ENCODE measurements at places on chromosomes 12 and 14.

DNA sequence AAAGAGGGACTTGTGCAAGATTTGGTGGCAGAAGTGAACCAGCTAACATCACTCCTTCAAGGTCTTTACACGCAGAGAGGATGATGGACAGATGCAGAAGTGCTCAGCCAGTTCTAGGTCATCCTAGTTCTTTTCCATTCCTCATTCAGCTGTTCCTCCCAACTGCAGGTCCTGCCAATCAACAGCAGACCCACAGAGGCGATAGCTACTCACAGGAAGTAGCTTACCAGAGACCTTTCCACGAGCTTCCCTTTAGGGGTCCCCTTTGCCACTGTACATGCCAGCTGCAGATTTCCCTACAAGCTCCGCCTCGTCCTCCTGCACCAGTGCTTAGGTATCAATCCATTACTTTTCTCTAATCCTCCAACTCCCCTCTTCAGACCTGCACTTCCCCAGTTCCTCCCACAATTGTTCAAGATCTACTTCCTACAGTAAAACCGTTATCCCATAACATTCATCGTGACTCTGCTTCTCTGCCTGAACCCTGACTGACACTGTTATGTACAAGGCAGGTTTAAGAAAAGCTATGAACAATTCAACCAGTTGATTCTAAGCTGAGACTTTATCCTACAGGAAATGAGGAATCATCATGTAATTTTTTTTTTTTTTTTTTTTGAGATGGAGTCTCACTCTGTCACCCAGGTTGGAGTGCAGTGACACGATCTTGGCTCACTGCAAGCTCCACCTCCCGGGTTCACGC lies 22.5 kb downstream of the RECQL start:
- DNase-seq, result no peak

DNA sequence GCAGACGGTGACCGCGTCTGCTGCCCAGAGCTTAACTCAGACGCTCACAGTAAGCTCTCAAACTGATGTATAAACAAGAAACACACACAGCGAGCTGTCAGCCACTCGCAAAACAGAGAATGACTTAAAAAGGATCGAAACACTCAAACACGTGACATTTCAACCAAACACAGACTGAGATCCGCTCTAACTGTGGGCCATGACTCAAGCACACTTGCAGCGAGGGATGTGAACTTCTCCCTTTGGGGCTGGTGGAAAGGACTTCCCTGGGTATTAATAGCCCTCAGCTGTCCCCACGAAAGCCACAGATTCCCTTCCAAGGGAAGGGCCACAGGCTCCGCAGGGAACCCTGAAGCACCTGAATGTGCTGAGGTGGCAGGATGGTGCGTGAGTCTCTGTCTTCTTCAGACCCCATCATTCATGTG lies 29.1 kb downstream of the CCDC88C start:
- peak; percentile 71 for DNase-seq

GRCh38 chr14:50063876-50064420 lies 52.4 kb downstream of the VCPKMT start:
- DNase-seq, result no peak

DNA sequence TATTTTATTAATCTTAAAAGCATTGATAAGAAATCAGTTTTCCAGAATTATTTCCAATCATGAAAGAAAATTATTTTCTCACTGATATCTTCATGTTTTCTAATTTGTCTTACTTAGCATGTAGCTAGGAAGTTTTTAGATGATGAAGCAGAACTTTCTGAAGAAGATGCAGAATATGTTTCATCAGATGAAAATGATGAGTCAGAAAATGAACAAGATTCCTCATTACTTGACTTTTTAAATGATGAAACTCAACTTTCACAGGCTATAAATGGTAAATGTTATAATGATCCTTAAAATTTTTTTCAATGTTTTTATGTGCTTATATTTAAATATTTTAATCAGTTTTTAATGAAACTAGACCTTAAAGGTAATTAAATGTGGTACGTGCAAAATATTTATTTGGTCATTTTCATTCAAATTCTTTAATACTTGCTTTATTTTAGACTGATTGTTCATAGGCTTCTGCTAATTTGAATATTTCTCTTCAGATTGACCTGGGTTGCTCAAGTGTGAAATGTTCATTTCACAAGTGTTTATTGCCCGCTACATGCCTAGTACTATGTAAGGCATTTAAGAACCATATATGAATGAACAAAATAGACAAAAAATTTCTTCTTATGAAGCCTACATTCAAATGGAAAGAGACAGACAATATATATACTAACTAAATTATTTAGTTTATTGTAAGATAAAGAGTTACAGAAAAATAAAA lies 49.5 kb downstream of the FANCM start:
- no peak for DNase-seq

DNA sequence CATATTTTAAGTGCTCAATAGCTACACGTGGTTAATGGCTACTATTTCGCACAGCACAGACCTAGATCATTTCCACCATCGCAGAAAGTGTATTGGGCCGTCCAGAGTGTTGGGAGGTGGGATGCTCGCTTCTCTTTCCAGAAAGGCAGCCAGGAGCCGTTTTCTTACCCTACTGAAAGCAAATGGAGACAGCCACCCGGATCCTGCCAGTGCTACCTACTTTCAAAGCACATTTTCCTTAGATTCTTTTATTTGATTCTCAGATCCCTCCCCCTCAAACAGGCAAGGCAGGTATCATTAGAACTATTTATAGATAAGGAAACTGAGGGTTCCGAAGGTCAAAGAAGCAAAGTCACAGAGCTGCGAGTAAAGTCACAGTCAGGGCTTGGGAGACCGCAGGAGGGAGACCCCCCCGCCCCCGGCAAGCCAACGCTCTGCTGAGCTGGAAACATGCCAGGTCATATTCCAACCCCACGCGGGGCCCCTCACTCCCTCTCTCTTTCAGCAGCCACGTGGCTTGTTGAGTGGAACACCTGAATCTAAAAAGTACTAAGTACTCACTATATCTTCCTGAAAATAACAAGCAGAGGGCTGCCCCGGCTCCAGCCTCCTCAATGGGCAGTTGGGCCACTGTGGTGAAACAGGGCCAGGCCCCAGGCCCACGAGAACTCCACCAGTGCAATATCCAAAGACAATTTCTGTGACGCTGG lies 36.2 kb downstream of the PRIMA1 start:
- DNase-seq, result no peak

DNA sequence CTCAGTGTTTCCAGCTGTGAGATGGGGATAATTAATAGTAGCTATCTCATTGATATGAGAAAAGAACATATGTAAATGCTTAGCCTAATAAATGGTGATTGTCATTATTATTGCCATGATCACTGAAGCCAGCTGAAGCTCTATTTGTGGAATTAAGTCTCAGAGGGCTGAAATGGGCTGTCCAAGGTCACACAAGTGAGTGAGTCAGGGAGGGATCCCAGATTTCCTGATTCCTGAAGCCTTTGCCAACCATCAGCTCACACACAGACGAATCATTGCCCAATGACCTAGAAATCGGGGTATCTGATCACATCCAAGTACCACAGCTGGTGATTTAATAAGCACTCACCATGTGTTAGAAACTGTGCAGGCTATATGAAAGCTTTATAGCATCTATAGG lies 21.6 kb upstream of the TMEM229B start:
- DNase-seq, result no peak

GRCh38 chr14:36941783-36942521 lies 230.5 kb downstream of the SLC25A21 start:
- DNase-seq, result peak; percentile 24

- DNase-seq, result no peak
Measured at GRCh38 chr14:24398293-24398652, 530 bp upstream of the NYNRIN start.

- DNase-seq, result no peak
Measured at GRCh38 chr12:113131556-113131955, 4.0 kb downstream of the RASAL1 start.

- no peak for DNase-seq
Measured at GRCh38 chr14:30757082-30757481, 117.3 kb upstream of the COCH start.

DNA sequence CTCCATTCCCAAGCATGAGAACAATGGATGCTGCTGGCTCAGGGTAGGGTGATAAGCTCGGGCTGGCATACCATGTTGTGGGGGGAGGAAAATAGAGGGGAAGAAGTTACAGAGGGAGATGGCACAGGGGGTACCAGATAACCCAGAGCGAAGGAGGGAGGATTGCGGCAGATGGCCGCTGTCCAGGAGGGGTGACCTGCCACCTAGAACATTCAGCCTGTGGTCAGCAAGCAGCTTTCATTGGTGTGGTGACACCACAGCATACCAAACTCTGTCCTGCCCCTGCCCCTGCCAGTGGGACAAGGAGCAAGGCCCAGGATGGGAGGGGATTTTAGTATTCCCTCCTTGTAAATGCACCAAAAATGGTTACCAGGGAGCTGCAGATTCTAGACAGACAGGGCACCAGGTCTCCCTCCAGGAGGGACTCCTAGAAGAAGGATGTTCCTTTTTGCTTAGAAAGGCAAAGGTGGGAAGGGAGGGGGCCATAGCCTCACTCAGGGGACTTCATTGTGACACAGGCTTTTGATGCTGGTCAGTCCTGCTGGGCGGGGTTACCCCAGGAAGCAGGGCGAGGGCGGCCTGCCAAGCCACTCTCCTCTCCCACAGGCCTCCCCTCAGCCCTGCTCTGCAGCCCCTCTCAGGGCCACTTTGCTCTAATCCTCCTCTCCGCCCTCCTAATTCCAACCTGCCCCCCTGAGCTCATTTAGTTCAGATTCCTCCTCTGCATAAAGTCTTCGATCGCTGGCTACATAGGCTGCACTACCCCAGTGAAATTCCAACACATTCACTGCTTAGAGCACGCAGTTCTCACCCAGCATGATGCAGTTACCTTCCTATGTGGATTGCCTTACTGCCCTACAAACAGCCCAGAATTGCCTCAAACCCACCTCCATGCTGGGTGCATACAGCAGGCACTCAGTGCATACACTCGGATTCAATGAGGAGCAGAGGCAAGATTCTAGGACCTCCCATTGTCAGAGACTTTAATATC lies 36.0 kb upstream of the PLEKHG6 start:
- DNase-seq, result no peak

DNA sequence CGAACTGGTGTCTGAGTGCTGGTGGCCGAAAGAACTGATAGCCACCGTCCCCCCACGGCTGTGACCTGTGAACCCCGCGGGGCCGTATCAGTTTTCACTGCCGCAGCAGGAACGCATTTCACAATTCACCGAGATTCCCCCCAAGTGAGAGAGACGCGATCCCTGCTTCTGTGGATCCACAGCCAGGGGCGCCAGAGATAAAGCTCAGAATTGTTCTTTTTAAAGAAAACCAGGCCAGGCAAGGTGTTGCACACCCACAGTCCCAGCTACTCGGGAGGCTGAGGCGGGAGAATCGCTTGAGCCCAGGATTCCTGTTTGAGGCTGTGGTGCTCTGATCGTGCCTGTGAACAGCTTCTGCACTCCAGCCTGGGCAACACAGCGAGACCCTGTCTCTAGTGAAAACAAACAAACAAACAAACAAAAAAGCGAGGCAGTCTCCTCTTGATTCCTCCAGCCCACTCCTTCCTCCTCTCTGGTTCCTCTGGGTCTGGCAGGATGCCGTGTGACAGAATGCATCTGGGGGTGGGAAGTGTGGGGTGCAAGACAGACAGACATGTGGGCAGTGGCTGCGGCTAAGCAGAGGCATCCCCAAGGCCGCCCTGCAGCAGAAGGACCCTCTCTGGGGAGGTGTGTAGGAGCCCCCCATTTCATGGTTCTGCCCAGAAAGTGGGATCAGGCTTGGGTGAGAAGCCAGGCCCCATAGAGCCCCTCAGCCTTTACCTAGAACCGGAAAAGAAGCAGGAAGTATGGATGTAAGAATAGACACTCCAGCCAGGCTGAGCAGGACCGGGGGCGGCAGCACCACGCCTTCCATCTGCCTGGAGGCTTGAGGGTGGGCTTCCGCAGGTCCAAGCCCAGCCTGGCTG lies 39.2 kb upstream of the PPP1R13B start:
- DNase-seq, result no peak

DNA sequence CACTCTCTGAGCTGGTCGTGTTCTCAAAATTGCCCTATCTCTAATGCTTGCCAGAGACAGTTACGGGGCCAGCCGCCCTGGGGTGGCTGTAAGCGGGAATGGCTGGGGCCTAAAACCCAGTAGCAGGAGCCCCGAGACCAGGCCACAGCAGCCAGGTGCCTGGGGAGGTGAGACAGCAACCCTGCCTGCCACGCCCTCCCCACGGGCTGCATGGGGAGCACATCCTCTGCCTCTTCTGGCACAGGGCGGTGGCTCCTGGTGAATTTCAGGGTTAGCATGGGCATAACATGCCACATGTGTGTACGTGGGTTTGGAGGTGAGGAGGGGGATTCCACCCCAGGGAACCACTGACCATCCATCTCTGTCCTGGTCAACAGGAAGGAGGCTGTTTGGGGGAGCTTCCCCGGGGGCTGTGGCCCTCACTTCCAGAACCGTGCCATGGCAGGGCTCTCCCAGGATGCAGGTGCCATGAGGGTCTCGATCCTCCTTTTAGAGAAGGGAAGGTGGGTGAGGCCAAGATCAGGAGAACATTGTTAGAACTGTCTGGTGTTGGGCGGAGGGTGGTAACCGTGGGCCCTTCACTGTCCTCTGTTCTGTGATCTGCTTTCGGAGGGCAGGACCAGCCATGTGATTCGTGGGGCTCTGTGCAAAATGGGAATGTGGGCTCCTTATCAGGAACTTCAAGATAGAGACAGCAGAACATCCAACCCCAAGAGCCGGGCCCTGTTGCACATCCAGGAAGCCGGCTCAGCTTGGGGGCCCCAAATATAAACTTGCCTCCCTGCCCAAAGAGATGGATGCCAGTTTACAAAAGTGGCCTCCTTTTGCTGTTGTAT lies 312.2 kb upstream of the DIO3 start:
- no peak for DNase-seq

DNA sequence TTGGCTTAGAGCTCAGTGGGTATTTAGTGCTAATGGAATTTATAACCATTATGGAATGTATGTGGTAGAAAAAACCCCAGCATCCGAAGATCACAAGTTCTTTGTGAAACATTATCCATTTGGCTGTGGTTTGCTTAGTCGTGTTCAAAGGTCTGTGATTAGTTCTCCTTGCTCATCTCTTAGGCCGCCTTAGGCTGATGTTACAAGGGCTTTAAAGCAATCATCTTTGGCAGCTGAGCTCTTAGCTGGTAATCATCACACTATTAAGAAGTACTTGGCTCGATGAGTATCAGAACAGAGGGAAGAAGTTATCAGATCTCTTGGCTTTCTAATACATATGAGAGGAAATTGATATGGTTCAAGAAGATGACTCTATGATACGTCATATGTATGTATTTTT lies 124.1 kb upstream of the E2F7 start:
- DNase-seq, result no peak

DNA sequence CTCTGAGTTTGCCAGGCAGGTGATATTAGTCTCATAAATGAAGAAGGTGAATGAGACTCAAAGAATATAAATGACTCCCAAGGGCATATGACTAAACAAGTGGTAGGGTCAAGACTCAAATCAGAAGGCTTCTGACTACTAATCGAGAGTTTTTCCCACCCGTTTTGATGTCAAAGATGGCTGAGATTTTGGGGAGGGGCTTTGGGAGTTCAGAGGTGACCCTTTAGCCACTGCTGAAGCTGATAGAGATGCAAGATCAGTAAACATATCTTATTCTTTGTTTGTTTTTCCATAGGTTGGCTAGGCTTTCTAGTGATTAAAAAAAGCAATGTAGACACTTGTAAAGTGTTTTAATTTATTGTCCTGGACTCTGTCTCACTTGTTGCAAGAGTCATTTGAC lies 239.6 kb upstream of the PLEKHG7 start:
- no peak for DNase-seq
